Left hindlimb (tissue), 1 donor: ENCODE measurements at places on chromosomes 12 and 14.

- no peak for DNase-seq
These were observed 105.3 kb upstream of the DYRK2 start for GRCh38 chr12:67543021-67543770.

DNA sequence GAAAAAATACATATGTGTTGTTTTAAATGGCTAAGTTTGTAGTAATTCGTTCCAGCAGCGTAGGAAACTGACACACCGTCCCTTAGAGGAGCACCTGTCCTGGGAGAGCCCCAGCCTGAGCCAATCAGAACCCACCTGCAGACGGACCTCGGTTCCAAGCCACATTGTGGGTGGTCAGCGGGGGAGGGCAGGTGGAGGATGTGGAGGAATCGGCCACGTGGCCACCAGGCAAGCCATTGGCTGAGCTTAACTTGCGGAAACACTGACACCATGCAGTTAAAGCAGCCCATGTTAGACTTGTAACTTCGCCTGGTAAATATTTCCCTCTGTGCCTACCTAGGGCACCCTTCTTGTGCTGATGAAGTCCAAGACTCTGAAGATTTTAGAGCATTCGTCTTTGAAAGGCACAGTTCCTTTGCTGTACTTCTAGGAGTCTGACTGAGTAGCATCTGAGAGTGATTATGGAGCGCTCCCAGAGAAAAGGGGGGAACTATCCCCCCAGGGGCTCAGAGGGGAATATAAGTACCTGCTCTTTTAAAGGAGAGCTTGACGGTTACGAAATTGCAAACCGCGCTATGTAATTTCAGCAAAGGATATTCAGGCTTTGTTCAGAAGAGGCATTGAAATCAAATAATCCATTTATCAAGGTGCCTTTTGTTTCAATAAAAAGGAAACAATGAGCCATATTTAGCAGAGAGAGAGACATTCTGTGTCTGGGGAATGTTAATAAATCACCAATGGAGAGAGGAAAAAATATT lies 135.7 kb downstream of the TMEM132C start:
- DNase-seq = no peak

DNA sequence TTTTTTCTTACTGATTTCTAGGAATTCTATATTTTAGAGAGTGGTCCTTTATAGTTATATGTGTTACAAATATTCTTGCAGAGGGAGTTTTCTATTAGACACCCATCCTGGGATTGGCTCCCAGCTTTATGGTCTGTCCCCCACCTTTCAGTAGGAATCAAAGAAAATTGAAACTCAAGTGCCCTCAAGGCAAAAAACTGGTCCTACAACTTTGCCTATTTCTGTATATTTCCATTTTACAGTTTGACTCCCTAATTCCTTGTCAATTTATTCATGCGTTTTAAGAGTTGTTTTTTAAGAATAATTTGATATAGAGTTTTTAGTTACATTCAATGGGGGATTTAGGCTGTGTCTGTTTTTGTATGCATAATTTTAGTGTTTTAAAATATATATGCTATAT lies 208.9 kb downstream of the SYNE2 start:
- no peak for DNase-seq

GRCh38 chr12:89138048-89138852 lies 214.1 kb downstream of the DUSP6 start:
- no peak for DNase-seq

- DNase-seq = no peak
These were observed 12.0 kb downstream of the NCOR2 start for GRCh38 chr12:124555168-124556073.

DNA sequence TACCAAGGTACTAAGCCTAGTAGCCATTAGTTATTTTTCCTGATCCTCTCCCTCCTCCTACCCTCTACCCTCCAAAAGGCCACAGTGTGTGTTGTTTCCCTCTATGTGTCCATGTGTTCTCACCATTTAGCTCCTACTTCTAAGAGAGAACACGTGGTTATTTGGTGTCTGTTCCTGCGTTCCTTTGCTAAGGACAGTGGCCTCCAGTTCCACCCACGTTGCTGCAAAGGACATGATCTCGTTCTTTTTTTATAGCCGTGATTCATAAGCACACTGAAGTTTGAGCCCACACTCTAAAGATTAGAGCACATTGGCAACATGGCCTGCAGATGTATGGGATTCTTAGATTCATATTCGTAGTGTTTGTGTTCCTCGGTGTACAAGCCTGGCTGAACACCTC lies 8.1 kb upstream of the STX2 start:
- no peak for DNase-seq

DNA sequence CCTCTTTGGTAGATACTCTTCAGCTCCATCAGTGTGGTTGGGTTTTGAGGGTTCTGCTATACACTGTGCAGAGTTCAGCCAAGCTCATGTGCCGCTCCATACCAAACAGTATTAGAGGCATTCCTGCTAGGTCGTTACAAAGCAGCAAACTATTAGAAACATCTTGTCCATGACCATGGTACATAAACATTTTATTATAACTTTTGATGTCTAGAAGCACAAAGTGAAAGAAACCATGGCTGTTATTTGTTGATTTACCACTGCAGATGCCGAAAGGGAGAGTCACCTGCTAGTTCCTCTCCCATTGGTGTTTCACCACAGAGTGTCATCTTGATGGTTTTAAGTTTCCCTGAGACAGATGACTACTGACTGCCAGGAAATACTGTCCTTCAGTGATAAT lies 242.0 kb downstream of the ADAMTS20 start:
- no peak for DNase-seq

DNA sequence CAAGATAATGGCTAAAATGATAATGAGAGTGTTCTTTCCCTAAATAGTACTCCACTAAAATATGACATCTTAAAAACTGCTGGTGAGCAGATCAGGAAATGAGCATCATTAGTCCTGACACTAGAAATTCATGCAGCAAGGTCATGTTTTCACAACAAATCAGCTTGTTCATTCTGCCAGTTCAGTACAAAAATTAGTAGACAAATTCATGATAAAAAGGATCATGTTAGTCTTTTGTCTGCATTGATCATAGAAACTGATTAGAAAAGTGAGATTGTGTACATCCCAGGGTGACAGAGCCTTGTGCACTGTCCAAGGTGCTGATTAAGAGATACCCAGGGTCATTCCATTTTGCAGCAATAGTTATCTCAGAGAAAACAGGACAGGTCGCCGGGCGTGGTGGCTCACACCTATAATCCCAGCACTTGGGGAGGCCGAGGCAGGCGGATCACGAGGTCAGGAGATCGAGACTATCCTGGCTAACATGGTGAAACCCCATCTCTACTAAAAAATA lies 163.6 kb downstream of the RIMBP2 start:
- no peak for DNase-seq

- no peak for DNase-seq
These were observed 455.3 kb upstream of the ATP2B1 start for GRCh38 chr12:90163975-90164374.

DNA sequence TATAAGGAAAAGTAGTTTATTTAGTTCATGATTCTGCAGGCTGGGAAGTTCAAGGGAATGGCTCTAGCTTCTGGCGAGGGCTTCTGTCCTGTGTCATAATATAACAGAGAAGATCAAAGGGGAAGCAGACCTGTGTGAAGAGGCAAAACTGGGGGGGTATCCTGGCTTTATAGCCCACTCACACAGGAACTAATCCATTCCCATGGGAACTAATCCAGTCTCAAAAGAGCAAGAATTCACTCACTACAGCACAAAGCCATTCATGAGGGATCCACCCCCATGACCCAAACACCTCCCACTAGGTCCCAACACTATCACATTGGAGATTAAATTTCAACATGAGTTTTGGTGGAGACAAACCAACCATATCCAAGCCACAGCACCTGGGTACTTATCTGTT lies 6.9 kb downstream of the ALDH6A1 start:
- no peak for DNase-seq

DNA sequence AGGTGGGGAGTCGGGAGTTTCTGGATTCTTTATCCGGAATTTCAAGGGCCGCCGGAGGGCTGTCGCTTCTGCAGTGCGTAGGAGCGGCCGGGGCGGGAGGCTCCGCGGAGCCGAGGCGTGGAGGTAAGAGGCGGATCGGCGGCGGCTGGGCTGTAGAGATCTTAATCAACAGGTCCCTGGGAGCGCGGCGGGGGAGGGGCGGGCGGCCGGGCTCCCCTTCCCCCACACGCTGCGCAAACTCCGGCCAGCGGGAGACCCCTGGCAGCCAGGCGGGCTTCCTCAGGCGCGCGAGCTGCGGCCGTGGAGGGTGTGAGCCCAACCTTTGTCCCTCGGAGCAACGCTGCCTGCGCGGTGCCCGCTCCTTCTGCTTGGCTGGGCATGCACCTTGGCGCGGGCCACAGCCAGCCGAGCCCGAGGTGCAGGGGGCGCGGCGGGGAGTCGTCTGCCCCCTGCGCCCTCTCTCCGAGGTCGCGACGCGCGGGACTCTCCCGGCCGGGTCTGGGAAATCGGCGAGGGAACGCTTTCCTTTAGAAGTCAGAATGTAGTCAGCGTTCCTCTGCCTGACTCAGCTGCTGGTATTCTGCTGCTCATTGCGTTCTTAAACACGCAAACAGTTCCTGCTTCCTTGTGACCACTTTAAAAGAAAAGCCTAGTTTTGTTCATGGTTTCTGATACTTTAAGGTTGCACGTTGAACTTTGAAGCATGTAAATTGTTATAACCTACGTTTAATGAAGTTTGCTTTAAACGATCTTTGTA lies at the start of gene PALS1:
Gene PALS1 (plus strand): TSS at position 25 of the 757 bp plus-strand sequence. CDS start 37,736 bp downstream, outside the sequence.
- no peak for DNase-seq

- no peak for DNase-seq
These were observed 73.3 kb downstream of the PTHLH start for GRCh38 chr12:27899151-27899661.
